ENCODE measurements at places on chromosomes 6 and 20.

- no peak for DNase-seq
Measured at GRCh38 chr20:44370639-44371218, 15.2 kb downstream of the HNF4A start.

- DNase-seq, result no peak
Measured at GRCh38 chr20:17735959-17736621, 36.3 kb downstream of the BANF2 start.

DNA sequence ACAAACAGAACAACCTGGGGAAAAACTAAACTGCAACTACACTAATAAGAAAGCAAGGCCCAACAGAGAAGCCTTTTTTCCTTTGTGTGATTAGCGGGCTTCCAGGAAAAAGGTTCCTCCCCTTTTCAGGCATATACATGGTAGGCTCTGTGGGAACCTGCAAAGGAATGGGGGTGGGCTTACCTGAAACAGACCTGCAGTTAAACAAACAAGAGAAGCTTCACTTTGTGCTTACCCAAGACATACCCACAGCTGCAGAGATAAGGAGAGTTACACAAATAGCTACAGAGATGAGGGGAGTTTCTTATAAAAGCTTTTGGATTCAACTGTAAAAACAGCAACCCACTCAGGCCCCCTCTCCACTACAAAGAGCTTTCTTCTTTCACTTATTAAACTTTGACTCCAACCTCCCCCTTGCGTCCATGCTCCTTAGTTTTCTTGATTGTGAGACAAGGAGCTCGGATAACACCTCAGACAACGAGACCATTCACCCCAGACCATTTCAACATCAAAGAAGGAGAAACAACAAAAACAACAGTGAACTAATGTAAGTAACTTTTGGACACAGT lies 30.9 kb downstream of the RNF146 start:
- DNase-seq, result no peak

DNA sequence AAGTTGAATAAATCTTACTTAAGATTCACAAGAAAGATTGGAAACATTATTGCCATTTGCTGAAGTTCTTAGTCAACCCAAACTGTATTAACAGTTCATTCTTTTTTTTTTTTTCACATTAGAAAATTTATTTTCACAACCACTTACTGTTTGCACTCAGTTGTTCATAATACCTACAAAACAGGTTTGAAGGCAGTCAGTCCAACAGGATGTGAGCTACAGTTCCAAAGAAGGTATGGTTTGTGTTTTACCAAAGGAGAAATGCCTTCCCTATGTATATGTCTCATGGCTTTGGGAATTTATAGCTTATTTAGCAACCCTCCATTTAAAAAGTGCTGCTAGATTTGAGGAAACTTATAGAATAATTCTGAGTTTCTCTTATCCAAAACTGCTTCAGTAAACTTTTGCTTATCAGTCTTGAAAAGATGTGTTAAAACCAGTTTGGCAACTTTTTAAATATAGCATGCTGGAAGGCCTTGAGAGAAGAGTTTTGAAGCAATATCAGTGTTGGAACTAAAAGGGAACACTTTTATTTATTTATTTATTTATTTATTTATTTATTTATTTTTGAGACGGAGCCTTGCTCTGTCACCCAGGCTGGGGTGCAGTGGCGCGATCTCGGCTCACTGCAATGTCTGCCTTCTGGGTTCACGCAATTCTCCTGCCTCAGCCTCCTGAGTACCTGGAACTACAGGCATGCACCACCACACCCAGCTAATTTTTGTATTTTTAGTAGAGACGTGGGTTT lies 46.8 kb upstream of the RREB1 start:
- DNase-seq, result no peak

DNA sequence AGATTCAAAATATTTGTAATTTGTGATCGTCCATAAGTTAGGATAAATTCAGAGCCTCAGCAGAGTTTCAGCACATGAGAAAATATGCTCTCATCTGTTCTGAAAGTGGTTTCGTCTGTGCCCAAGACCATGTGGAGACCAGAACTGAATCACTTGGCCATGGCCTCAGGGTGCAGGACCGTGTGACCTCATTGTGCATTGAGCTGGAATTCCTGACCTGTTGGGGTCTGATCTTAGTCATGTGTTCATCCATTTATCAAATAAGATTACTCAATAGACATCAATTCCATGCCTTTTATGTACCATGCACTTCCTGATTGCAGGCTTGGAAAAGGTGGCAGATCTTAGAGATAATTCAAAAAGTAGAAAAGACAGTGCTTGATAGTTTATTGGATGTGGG lies 680.5 kb downstream of the QKI start:
- no peak for DNase-seq

- no peak for DNase-seq
Measured at GRCh38 chr6:98831057-98831958, 3.1 kb upstream of the POU3F2 start.

DNA sequence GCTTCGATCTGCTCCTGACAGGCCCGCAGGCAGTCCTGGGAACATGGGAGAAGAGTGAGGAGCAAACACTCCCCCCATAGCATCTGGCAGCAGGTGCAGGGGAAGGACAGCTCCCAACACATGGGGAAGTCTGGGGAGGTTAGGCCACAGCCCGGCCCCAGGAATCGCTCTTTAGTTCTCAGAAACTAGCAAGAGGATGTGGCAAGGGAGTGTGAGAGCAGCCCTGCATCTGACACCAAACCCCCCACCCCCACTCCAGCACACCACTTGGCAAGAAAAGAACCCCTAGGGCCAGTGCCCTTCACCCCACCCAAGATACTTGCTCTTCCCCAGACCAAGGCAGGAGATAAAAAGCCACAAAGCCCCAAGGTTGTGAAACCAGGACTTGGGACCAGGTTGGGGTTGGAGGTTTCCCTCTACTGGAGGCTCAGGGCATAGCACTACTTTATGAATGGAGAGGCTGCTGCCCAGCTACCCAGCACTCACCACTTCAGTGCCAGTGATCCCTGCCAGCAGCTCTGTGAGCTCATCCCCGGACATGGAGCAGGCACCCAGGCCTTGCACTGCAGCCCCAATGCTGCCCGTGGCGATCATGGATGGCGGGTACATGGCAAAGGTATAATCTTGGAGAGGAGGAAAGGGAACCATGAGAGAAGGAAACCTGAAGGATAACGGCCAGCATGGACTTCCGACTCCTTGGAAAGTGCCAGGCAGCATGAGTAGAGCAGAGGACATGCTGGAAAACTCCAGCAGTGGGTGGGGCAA lies 5.4 kb downstream of the CCND3 start:
- peak; percentile 74 for DNase-seq

- peak; percentile 11 for DNase-seq
Measured at GRCh38 chr6:55825402-55826051, 49.9 kb downstream of the BMP5 start.

- DNase-seq, result no peak
Measured at GRCh38 chr6:151690303-151690702, 117.2 kb upstream of the ESR1 start.

- no peak for DNase-seq
Measured at GRCh38 chr6:166084951-166085350, 82.7 kb downstream of the TBXT start.

DNA sequence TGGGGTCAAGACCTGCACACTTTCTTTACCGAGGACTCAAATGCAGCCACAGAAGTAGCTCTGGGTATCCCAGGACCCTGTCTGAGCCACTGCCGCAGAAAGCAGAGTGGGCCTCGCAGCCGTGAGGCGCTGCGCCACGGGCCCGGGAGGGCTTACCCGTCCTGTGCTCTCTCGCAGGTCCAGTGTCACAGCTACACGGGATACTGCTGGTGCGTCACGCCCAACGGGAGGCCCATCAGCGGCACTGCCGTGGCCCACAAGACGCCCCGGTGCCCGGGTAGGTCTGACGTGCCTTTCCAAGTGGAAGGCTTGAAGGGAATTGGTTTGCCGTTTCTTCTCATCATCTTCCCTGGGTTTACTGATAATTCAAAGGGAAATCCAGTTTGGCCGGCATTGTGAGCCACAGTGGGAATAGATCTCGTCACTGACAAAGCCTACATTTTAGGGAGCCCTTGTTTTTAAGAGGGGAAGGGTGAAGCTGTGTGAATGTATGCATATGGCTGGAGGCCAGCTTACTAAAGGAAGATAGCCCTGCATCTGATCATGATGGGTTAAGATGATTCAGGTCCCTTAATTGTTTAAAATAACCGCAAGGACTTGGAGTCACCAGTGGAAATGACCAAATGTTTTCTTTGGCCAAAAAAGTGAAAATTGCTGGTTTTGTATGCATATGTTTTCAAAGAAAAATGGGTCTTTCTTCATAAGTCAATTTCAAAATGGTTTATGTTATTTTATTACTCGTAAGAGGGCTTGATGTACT lies 86.6 kb downstream of the SMOC2 start:
- DNase-seq, result no peak

DNA sequence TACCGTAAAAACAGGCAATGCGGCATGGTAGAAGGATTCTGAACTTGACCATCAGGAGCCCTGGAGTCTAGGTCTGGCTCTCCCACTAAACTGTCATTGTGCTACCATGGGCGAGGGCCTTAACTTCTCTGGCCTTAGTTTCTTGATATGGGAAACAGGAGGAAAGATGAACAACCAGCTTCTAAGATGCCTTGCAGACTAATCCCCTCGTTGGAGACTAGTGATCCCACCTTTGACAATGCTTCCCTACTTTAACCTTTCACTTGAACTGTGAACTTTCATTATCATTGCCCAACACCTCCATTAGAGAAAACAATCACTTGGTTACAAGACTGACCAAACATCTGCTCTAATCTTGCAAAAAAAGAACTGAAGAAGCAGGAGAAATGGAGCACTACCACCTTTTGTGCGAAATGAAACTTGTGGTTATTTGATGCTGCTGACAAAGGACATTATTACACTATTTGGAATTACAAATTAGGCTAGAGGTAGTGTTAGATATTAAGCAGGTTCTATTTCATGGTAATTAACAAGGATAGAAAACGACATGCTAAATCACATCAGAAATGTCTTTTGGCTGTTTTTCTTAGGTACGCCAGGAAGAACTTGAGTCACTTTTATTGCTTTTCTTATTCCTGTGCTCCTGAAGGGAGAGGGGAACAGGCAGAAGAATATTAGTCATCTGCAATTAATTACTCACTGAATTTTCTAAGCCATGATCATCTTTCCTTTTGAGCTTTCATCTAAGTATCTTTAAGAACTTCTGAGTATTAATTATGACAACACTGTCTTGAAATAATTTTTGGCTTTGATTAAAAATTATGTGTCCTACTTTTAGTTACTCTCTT lies 39.1 kb upstream of the ARHGAP18 start:
- DNase-seq, result no peak

GRCh38 chr6:110778333-110778732 lies 36.9 kb downstream of the CDK19 start:
- DNase-seq, result no peak

GRCh38 chr6:53651764-53652401 lies 13.7 kb downstream of the KLHL31 start:
- DNase-seq, result no peak

- no peak for DNase-seq
Measured at GRCh38 chr6:44237813-44238433, 9.0 kb upstream of the HSP90AB1 start.

- DNase-seq, result peak; percentile 44
Measured at GRCh38 chr6:153117986-153118879, 12.8 kb downstream of the RGS17 start.

DNA sequence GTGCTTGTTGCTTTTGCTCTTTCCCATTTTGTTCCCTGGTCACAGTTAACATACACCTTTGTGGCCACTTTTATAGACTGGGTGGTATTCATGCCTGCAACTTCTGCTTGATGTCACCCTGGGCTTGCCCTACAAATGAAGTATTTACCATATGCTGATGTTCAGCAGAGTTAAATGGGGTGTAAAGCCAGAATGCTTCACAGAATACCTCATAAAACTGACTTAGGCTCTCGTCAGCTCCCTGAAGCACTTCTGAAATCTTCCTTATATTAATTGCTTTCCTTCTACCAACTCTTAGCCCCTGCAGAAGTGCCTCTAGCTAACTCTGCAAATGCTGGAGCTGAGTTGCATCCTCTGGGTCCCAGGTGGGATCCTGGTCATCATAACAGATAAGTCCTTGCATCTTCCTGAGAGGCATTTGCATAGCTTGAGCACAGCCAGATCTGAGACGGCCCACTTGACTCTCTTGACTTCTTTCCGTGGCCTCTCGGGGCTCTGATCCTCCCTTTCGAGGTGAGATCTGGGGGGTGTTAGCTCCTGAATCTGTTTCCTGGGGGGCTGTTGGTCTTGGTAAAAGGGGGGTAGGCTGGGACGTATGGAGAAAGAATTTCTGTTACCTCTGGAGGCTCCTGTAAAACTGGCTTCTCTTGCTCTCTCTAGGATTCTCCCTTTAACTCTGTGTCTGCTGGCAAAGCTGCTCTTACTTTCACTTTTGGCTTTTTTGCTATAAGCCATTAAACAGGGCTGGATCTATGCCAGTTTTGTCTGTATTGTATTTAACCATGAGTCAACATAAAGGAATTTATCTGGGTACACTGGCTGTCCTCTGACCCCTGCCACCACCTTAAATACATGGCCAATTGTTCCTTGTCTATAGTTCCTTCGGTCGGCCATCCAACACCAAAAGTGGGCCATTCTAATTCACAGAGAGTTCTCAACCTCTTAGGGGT lies 223.0 kb upstream of the SYNCRIP start:
- no peak for DNase-seq

DNA sequence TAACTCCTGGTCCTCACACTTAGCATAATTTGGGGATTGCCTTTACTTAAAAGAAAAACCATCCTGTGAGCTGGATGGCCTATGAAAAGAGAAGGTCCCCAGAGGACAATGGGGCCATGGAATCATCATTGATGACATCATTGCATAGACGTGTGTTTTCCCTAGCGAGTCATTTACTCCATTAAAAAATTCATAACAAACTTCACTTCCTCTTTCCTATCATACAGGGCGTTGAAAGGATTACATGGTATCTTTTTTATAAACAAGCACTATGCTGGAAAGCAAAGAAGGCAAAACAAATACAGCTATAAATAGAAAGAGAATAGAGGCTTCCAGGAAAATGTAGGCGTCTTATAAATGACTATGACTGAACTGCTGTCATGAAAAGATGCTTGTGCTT lies 11.3 kb upstream of the COL12A1 start:
- DNase-seq, result no peak

DNA sequence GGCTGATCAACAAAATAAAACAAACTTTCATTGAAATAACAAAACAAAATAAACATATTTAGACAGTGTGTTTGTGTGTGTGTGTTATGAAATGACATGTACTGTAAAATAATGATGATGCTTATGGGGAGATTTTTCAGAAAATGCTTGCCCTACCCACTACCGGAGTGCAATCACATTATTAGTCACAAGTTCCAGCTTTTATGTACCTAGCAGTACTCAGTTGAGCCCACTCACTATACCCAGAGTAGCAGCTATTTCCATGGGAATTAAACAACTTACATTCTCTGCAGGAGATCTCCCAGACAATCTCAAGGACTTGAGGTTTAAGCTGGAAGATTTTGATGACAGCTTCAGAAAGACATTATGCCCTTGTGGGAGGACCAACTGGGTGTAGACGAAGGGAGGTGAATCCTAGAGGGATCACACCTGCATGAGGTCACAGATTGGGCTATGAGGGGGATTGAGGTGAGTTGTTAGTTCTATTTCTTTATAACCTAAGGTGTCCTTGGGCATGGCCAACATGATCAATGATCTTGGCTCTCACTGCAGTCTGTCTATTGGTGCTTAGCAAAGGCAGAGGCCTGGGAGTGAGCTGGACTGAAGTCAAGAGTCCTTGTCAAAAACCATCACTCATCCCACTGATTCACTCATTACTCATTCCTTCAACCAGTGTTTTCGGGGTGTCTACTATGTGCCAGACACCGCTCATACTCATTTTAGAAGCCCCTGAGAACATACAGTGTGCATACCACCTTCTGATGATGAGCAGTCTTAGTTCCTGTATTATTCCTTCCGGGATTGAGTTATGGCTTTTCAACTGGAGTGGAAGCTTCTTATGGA lies 6.7 kb upstream of the CLIC5 start:
- DNase-seq, result no peak

GRCh38 chr20:17661121-17661744 lies 20.8 kb downstream of the RRBP1 start:
- DNase-seq, result peak; percentile 78
